IPS DF 19.7 (cell line): ENCODE measurements at places on chromosomes 2 and 18.

DNA sequence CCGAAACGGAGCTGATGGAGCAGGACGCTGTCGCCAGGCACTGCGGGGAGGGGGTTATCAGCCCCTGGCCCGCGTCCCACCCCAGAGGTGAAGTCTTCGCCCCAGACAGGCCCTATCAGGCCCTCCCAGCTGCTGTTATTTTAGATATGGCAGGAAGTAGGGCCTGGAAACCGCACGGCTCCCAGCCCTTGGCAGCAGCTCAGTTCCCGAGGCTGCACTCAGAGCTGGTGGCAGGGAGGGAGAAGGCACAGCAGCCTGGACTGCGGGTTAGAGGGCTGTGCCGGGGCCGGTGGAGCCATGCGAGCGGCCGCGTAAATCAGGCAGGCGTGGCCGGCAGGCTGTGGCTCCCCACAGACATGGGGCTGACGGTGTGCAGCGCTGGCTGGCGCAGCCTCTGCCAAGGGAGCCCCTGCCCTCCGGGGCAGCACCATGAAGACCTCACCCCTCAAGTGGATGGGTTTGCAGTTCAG, 111.4 kb downstream of the NFATC1 start:
- DNase-seq = no peak

DNA sequence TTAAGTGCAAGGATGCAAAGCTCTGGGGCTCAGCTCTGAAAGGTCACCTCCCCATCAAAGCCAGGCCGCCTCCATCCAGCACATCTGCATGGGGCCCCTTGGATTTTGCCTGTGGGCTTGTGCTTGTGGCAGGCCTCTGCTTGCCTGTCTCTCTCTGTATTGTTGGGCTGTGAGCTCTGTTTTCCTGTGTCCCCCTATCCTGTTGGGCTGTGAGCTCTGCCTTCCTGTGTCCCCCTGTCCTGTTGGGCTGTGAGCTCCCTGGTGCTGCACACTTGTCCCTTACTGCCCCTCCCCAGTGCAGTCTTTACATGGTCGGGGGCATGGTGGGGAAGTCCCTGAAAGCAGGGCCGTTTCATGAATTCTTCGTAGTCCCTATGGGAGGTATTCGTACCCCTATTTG, 49.2 kb upstream of the PDIA6 start:
- DNase-seq = no peak

DNA sequence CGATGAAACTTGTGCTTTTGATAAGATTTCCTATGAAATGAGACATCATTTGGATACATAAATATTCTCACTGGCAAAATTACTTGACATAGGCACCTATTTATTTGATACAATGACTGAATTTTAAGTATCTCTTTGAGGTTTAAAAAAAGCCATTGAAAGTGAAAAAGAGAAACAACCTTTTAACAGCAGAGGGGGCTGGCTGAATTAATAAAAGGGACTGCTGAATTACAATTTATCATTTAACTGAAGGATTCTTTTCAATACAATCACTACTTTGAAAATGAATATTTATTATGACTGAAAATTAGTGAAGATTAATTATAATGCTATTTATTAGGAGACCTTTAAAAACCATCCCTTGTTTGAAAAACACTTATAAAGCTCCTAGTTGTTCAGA, 335.3 kb downstream of the DLGAP1 start:
- no peak for DNase-seq

DNA sequence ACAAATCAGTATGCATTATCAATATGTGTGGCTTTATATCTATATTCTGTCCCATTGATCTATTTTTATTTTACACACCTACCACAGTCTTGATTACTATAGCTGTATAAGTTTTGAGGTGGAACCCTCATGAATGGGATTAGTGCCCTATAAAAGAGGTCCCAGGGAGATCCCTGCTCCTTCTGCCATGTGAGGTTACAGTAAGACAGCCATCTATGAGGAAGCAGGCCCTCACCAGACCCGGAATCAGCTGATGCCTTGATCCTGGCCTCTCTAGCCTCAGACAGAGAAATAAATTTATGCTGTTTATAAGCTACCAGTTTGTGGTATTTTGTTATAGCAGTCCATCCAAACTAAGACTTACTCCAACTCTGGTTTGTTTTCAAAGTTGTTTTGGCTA, 54.9 kb downstream of the HNRNPLL start:
- no peak for DNase-seq

GRCh38 chr2:7272210-7272609, 355.0 kb downstream of the RNF144A start:
- DNase-seq = no peak

GRCh38 chr2:65727381-65727780, 295.0 kb upstream of the SPRED2 start:
- DNase-seq = no peak

DNA sequence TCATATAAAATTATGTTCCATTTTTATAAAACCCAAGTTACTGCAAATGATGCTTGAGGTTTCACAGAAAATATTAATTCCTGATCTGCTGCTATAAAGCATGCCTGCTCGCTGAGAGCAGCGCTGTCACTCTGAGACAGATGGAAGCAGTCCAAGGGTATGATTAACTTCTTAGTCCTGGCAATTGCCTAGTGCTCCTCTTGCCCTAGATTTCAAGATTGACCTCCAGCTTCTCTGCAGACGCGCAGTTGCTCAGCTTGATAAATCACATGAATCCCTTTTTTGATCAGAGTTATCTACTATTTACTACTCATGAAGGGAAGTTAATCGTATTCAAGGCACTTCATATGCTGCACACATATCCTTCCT, 154.6 kb upstream of the REV1 start:
- no peak for DNase-seq

DNA sequence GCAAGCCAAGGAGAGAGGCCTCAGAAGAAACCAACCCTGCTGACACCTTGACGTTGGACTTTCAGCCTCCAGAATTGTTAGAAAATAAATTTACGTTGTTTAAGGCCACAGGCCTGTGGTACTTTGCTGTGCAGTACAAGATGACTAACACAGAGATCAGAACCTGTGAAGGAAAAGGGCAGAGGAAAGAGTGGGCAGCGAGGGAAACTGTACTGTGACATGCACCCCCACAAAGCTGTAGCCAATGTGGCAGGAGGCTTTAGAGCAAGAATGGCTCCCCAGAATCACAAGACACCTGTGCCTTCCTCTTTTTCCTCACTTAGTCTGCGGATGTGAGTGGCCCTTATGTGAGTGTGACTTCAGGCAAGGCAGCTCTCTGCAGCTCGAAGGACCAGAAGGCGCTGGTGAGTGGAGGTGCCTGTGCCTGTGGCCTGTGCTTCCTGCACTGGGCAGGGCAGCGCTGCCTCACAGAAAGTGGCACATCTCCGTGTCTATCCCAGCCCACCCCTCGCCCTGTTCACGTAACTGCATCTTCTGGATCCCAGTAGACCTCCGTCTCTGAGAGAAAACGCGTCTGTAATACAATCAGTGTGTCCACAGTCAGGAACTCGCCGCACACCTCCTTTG, 89.5 kb downstream of the MRPS9 start:
- DNase-seq = no peak

GRCh38 chr2:138275292-138275690, 226.3 kb upstream of the SPOPL start:
- no peak for DNase-seq

DNA sequence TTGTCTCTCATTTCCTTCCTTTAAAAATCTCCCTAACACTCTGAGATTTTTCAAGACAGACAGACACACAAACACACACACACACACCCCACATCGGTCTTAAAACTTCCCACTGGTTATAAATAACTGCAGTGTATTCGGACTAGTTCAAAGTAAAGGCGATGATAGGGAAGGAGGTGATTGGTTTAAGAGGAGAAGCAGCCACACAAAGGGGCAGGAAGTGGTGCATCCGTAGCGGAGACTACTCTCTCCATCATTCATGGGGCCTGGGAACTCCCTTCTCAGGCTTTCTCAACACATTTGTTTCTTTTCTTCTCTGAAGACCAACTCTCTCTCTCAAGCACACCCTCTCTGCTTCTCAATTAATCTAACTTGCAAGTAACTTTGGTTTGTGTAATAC, 149.1 kb upstream of the DPP10 start:
- no peak for DNase-seq

DNA sequence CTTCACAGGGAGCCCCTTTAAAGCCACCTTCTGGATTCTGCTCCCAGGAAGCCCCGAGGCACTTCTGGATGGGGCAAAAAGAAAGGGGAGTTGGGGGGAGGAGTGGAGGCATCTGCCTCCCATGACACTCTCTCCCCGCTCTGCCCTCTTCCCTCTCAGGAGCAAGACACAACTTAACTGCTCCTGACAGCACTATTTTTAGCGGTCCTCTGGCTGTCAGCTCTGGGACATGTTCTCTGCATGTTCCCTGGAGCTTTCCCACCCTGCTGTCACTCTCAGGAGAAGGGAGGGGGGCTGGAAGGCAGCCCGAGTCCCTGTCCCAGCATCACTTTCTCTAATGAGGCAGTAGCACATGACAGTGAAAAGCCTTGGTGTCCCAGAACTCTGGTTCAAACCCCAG, 32.3 kb downstream of the PLB1 start:
- DNase-seq = no peak

GRCh38 chr2:26655611-26656195, 14.5 kb upstream of the CIB4 start:
- peak; percentile 54 for DNase-seq

DNA sequence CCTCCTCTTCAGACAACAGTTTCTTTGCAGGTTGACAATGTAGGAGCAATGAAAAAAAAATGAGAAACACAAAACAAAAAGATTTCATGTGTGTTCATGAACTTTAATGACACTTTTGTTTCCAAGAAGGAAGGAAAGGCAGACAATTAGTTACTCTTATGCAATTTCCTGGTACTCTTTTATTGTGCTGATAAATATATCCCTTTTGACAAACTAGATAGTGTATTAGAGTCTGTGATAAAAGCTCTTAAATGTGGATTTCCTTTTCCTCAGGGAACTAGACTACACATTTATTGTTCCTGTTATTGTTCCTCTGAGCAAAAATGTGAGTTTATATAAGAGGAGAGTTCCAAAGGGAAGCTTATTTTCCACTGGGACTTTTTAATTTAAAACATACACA, 188.7 kb upstream of the NRXN1 start:
- no peak for DNase-seq

DNA sequence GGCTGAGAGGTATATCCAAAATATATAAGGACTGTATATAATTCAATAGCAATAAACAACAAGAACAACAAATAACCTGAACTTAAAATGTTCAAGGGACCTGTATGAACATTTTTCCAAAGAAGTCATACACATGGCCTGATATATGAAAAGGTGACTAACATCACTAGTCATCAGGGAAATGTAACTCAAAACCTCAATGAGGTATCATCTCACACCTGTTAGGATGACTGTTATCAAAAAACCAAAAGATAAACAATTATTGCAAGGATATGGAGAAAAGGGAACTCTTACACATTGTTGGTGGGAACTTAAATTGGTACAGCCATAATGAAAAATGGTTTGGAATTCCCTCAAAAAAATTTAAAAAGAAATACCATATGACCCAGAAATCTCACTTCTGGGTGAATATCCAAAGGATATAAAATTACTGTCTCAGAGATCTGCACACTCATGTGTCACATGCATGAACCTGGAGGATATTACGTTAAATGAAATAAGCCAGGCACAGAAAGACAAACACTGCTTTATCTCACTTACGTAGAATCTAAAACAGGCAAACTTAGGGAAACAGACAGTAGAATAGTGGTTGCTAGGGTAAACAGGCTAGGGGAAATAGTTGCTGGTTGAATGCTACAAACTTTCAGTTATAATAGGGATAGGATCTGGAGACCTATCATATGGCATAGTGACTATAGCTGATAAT, 334.5 kb upstream of the MMADHC start:
- DNase-seq = no peak

- no peak for DNase-seq
Measured at GRCh38 chr2:173568054-173568453, 213.4 kb downstream of the CDCA7 start.

DNA sequence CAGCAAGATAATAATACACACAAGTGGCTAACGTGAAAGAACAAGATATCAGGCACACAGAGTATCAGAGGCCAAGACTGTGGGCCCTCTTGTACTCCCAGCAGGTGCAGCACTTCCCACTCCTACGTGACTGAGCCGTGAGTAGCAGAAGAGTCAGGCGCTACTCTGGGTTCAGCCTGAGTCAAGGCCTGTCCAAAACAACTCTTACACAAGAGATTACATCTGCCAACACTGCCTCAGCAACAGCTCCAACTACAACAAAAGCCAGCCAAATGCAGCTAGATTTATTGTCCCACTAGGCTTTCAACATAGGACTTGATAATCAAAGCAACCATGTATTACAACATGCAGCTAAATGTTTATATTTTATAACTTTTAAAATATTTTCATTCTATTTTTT, 56.2 kb downstream of the ITSN2 start:
- no peak for DNase-seq

DNA sequence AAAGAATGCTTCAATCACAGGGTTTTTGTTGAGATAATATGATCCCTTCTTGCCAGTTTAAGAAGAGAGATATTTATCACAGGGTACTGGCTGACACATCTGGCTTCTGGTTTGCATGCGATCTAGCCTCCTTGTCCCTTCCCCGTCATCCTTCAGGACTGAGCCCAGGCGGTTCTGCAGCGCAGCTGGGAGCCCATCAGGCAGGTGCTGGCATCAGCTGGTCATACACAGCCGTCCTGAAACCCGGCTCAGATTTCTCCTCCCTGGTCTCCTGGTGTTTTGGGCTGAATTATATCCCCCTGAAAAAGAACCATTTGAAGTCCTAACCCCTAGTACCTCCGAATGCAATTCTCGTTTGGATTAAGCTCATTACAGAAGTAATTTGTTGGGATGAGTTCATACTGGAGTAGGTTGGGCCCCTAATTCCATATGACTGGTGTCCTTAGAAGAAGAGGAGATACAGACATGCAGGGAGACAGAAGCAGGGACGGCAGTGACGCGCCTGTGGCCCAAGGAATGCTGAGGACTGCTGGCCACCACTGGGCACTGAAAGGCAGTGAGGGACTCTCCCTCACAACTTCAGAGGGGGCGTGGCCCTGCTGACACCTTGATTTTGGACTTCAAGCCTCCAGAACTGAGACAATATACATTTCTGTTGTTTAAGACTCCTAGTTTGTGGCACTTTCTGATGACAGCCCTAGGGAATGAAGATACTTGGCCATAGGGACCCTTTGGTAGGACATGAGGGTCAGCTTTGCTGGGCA, 83.9 kb upstream of the ODC1 start:
- DNase-seq = no peak

- no peak for DNase-seq
Measured at GRCh38 chr2:62306751-62307468, 111.0 kb downstream of the B3GNT2 start.
